Stimulated activated naive CD8-positive, alpha-beta T cell treated with anti-CD3 and anti-CD28 coated beads, Interleukin-15, amount 100 ng/mL, for 72 hours (primary cell): ENCODE measurements at places on chromosomes 7 and 10.

GRCh38 chr10:102120991-102121738 lies 997 bp upstream of the LDB1 start:
- no peak for DNase-seq

GRCh38 chr7:155597753-155598140 lies 46.7 kb upstream of the RBM33 start:
- no peak for DNase-seq

GRCh38 chr7:76278540-76278939 lies 23.9 kb upstream of the HSPB1 start:
- no peak for DNase-seq

DNA sequence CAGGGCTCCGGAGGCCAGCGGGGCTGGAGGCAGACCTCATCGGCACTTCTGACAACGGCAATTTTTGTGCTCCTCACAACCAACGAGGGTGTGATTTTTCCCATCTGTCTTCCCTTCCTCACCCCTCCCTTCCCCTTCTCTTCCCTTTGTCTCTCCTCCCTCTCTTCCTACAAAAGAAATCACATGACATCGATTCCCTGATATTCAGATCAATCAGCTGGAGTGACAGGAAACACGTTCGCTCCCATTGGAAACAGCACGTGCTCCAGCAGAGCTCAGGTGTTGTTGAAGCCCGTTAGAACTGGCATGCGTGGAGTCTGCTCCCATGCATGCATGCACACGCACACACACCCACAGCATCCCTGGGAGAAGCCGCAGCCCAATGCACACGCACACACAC lies 222.4 kb downstream of the PTPRN2 start:
- no peak for DNase-seq

- no peak for DNase-seq
These were observed 125.8 kb downstream of the EGFR start for GRCh38 chr7:55144333-55145317.

GRCh38 chr7:129560831-129561230 lies 50.7 kb upstream of the NRF1 start:
- DNase-seq, result no peak
